Esophagus squamous epithelium (tissue), 5 donors: ENCODE measurements at places on chromosomes 6 and 20.

DNA sequence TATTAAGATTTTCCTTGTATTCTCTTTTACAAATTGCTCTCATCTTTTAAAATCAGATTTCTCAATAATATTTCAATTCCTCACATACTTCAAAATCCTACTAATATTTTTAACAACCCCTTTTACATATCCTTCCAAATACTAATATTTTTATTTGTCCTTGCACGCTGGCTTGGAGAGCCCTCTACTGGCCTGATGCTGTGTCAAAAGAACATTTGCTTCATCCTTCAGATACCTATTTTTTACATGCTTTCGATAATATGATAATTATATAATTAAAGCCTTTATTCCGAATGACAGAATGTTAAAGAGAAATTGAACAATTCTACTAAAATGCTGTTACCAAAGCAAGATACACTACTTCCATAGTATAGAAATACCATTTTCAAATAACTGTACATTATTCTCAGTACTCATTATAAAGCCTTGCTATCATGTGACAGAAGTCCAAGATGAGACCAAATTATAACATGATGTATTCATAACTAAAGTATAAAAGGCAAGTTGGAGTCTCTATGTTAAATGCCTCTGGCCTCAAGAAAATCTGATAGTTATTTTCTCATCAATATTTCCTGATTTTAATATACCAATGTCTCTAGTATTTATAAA is 39.0 kb upstream of the PLN start:
- DNase-seq, result no peak

- no peak for DNase-seq
These were observed 10.2 kb downstream of the PLCB4 start for GRCh38 chr20:9078826-9079731.

- no peak for DNase-seq
These were observed 61.8 kb downstream of the BANF2 start for GRCh38 chr20:17761604-17762003.

- DNase-seq, result no peak
These were observed 138.9 kb downstream of the TMEM242 start for GRCh38 chr6:157184202-157185015.

GRCh38 chr20:42919316-42919715 is 270.4 kb downstream of the PTPRT start:
- DNase-seq, result no peak

- no peak for DNase-seq
These were observed 64.0 kb upstream of the PHACTR2 start for GRCh38 chr6:143613749-143614148.

DNA sequence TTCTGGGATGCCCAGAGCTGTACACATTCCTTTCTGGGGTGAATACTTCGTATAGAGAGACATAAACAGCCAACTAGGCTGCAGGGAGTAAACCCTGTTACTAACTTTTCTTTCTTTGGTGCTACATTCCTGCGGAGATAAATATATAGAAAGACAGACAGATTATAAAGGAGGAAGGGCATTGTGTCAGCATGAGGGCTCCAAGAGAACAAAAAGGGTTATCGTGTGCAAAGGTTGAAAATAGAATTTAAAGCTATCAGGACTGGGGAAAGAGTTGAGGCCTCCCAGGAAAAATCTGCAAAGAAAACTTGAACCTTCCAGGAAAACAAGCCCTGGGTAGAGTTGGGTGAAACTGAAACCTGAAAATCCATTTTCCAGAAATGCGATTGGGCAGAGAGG is 68.0 kb downstream of the TMEM170B start:
- no peak for DNase-seq

DNA sequence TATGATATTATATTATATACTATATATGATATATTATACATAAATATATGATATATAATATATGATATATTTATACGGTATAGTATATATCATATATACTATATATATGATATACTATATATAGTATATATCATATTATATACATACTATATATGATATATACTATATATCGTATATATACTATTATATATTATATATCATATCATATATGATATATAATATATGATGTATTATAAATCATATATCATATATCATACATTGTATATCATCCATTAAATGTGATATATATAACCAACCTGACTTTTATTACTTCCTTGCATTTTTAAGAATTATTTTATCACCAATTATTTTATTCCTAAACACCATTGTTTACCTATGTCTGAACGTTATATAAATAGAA is 146.6 kb upstream of the PRSS16 start:
- DNase-seq, result no peak

DNA sequence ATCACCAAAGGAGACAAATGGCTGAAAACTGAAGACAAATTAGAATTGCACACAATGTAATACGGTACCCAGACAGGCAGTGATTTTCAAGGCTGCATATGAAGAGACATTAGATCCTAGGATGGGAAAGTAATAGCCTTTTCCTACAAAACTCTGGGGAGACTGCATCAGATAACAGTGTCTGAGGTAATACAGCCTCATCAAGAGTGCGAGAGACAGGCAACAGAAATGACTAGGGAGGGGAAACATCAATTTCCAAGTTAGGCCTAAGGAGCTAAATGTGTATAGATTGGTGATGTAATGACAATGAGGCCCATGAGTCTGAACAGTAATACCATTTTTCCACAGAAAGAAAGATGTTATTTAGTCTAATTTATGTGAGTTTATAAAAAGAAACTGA is 200.3 kb downstream of the HTR1B start:
- no peak for DNase-seq

DNA sequence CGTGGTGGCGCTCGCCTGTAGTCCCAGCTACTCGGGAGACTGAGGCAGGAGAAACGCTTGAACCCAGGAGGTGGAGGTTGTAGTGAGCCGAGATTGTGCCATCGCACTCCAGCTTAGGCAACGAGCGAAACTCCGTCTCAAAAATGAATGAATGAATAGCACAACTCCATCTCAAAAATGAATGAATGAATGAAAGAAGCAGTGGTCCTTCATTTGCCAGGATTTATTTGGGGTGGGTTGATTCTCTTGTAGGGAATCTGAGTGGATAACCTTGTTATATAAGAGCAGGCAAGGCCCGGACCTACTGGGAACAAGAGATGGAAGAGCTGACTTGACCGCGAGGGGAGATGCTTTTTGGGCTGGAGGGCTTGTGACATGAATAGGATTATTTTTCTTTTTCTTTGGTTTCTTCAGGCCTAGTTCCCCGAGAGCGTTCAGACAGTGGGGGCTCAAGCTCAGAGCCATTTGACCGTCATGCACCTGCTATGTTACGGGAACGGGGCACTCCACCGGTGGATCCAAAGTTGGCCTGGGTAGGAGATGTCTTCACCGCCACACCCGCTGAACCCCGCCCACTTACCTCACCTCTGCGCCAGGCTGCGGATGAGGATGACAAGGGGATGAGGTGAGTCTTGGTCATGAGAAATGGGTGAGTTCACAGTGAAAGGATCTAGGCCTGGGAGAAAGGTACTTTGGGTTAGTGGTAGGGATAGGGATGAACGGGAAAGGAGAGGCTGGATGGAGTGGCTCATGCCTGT is 9.8 kb downstream of the PRRC2A start:
- DNase-seq, result no peak

- DNase-seq, result no peak
These were observed 3.0 kb upstream of the C4A start for GRCh38 chr6:31978831-31979230.

GRCh38 chr6:107582086-107582485 is 92.2 kb downstream of the SOBP start:
- no peak for DNase-seq

DNA sequence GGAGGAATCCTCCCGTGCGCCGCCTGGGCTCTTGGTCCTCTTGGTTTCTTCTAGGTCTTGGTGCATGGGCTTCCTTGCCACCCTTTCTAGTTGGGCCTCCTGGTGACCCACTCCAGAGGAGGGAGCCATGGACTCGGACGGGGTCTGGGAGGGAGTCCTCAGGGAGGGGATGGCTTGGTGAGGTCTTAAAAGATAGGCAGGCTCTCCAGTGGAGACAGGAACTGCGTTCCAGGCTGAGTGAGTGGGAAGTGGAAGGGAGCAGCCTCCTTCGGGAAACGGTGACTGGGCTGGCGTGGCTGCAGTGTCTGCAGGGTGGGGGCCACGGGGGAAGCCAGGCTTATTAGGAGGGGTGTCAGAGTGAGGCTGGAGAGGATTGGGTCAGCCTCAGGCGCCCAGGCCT is 152.8 kb downstream of the GRM4 start:
- DNase-seq, result no peak

DNA sequence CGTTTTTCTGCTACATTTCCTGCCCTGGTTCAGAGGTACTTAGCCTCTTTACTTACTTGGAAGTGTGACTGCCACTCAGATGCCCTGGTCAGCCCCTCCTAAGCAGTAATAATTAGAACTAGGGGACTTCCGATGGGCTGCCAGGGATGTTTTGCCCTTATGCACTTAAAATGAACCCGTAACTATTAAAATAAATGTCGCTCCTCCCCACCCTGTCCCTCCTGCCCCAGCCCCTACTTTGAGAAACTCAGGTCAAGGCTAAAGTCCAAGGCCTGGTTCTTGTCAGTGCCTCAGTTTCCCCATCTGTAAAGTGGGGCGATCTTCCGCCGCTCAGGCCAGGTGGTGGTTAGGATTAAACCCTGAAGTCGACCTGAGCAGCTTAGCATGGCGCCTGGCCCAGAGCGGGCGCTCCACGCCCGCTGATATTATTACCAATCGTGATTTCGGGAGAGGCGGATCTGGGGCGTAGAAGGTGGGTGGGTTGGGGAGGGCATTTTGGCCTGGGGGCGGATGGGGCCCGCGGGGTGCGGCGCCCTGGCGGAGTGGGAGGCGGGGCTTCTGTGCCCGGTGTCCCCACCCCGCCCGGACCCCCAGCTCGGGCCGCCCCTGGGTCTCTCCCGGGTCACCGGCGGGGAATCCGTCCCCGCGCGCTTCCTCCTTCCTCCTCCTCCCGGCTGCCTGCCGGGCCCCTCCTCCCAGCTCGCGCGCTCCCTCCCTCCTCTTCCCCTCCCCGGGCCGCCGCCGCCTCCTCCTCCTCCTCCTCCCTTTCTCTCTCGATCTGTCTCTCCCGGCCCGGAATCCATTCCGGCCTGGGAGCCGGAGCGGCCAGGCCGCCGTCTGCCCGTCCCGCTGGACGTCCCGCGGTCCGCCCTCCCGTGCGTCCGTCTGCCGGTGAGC is at the start of gene SRC:
TSS of gene SRC (plus strand) at position 802 of the 897 bp plus-strand sequence. CDS start 38,014 bp downstream, outside the sequence.
- DNase-seq, result no peak
